ENCODE measurements at places on chromosomes 11 and 22.

- DNase-seq, result no peak
Observed at GRCh38 chr11:2277933-2278523, 7.6 kb upstream of the ASCL2 start.

- DNase-seq, result no peak
Observed at GRCh38 chr11:60864856-60865513, 2.4 kb upstream of the ZP1 start.

DNA sequence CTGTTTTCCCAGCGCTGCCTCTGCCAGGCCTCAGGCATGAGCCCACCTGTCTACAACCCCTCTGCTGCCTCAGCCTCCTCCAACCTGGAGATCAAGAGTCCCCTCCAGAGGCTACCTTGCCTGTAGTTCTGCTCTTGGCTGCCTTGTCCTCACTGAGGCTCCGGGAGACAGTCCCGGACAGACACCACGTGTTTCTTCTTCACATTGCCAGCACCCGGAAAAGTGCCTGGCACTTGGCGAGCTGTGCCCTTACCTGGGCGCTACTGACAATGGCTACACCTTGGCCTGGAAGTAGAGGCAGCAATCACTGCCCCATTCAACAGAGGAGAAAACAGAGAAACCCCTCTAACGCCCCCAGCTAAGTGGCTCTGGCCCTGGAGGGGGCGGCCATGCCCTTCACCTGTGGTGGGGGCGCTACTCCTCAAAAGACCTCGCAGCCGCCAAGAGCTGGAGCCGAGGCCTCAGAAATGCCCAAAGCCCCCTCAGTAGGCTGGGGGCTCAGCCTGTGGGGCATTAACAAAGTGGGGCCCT is 3.0 kb upstream of the NAP1L4 start:
- DNase-seq, result no peak

GRCh38 chr11:19846654-19847305 is 134.1 kb downstream of the NAV2 start:
- DNase-seq, result no peak

GRCh38 chr22:21589396-21589795 is 21.9 kb downstream of the UBE2L3 start:
- DNase-seq, result no peak

DNA sequence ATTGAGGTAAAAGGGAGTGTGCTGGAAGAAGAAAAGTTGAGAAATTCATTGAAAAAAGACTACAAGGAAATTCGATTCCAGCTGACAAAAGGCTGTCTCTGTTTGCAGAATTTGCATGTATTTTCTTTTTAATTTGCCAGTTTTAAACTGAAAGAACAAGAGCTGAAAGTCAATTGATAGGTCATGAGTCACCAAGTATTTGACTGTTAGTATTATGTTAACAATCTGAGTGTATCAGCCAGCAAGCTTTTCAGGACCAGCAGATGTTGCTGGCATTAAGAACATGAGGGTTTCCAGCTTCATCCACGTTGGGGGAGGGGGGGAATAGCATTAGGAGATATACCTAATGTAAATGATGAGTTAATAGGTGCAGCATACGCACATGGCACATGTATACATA is 726.7 kb downstream of the METTL15 start:
- peak; percentile 26 for DNase-seq

DNA sequence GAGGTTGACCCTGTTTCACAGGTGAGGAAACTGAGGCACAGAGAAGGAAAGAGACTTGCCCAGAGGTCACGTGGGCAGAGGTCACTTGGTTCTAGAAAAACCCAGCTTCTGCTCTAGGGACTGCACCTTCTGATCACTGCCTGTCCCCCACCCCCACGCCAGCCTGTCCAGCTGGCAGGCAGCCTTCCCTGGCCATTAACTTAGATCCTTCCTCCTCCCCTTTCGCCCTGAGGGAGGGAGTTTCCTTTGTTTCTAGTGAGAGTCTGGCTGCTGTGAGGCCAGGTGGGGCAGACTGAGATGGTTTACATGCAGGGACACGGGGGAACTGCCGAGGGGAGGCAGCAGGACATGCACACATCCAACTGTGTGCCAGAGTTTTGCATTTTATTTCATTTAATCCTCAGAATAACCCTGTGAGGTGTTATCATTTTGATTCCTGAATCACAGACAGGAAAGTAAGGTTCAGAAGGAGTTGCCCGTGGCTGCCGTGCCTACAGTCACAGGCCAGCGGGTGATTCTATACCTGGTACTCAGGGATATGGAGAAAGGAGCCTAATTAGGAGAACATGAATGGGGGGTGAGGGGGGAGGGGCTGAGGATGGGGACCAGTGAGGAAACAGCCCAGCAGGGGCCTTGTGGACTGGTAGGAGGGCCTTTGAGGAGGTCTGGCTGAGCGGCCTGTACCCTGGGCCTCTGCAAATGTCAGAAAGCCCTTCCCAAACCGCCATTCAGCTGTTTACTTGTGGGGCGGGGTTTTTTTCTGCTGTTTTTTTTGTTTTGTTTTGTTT is 3.4 kb downstream of the FAM83F start:
- DNase-seq, result no peak

DNA sequence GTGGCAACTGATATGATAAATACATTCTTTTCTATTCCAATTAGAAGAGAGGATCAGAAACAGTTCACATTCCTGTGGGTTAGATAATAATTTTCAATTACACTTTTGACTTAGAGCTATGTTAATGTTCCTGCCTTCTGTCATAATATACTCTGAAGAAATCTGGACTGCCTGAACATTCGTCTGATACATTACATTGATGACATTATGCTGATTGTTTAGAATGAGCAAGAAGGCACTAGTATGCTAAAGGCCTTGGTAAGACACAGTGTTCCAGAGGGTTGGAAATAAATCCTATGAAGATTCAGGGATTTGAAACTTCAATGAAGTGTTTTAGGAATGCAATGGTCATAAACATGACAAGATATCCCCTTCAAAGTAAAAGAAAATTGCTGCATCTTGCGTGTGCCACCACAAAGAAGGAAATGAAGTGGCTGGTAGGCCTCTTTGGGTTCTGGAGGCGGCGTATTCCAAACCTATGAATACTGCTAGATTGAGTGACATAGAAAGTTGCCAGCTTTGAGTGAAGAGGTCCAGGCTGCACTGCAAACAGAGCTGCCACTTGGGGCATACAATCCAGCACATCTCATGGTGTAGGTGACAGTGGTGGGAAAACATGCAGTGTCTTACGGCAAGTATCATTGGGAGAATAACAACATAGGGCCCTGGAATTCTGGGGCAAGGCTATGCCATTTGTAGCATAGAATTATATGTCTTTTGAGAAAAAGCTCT is 21.2 kb upstream of the PDE3B start:
- no peak for DNase-seq

- DNase-seq, result no peak
Observed at GRCh38 chr11:129387434-129387833, 11.8 kb downstream of the BARX2 start.

DNA sequence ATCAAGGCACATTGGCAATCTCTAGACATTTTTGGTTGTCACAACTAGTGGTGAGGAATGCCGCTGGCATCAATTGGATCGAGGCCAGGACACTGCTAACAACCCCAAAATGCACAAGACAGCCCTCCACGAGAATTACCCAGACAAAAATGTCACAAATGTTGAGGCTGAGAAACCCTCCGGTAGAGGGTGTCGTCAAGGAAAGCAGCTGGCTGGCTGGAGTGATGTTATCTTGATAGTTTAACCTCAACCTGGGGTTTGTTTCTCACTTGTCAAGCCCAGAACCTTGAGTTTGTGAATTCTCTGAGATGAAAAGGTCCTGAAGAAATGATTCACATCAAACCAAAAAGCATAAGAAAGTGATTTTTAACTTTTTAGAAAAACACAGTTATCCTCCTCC is 21.1 kb upstream of the TMPRSS13 start:
- no peak for DNase-seq

DNA sequence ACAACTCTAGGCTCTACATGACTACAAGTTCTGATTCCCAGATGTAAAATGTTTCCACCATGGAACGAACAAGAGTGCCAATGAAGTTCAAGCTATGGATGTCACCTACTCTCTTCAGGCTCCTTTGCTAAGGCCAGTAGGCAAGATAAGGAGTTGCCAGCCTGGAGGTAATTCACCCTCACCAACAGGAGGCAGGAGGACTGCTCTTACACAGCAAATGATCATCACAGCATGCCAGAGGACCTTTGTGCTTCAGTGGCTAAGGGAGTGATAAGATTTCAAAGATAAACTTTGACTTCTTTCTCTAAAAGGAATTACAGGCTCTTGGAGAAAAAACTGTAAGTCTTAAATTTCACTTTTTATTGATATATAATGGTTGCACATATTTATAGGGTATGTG is 54.1 kb upstream of the SLC36A4 start:
- DNase-seq, result no peak

GRCh38 chr11:65637032-65637557 is 806 bp upstream of the SIPA1 start:
- no peak for DNase-seq

DNA sequence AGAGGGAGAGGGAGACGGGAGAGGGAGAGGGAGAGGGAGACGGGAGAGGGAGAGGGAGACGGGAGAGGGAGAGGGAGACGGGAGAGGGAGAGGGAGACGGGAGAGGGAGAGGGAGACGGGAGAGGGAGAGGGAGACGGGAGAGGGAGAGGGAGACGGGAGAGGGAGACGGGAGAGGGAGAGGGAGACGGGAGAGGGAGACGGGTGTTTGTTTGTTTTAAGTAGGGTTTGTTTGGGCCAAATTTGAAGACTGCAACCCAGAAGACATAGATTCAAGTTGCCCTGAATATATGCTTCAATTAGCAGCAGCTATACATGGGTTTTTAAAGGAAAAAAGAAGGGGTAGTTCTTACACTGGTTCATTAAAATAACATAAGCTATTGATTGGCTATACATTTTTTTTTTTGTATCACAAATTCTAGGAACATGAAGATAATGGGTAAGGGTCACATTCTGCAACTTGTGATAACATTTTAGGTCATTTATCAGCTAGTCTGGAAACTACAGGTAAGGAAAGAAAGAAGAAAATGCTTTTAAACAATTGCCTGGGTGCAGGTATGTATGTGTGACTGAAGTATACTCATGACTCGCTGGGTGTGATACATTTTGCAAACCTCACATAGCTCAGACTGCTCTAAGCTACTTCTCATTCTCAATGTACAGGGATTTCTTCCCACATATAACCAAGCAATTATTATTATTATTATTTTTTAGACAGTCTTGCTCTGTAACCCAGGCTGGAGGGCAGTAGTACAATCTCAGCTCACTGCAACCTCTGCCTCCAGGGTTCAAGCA is 67.3 kb downstream of the MCHR1 start:
- no peak for DNase-seq

DNA sequence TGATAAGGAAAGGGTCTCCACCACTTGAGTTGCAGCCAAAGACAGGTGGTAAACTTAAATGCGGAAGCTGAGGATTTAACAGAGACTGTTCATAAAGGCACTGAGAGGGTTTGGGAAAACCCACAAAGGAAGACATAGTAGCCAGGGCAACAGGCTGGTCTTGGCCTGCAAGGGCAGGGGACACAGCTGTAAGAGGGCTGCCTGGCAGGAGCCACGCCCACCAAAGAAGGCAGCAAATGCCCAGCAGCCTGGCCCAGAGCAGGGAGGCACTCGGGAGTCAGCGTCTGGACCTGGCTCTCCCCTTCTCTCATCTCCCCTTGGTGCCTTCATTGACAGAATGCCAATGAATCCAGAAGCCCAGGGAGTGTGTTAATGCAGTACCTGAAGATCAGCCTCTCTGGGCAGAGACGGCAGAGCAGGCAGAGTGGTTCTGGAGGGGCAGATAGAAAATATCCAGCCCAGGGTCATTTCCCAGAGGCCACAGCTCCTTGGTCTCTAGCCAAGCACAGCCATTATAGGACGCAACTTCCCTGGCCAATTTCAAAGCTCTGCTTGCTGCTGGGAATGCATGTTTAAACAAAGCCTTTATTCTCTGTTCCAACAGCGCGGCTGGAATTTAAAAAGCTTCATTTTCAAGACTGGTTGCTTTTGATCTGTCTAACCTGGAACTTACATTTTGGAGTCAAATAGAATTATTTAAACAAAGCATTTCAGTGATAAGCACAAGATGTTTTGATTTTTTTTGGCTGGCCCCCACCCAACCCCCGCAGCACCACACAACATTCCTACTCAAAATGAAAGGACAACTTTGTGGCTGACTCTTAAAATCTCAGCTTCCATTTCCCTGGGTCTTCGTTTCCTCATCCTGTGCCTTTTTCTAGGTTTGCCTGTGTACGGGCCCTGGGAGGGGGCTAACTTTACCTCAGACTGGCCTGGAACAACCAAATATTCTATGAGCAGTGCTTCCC is 125.6 kb upstream of the LMO1 start:
- DNase-seq, result no peak

- DNase-seq, result no peak
Observed at GRCh38 chr11:121802542-121802941, 313.5 kb downstream of the BLID start.

DNA sequence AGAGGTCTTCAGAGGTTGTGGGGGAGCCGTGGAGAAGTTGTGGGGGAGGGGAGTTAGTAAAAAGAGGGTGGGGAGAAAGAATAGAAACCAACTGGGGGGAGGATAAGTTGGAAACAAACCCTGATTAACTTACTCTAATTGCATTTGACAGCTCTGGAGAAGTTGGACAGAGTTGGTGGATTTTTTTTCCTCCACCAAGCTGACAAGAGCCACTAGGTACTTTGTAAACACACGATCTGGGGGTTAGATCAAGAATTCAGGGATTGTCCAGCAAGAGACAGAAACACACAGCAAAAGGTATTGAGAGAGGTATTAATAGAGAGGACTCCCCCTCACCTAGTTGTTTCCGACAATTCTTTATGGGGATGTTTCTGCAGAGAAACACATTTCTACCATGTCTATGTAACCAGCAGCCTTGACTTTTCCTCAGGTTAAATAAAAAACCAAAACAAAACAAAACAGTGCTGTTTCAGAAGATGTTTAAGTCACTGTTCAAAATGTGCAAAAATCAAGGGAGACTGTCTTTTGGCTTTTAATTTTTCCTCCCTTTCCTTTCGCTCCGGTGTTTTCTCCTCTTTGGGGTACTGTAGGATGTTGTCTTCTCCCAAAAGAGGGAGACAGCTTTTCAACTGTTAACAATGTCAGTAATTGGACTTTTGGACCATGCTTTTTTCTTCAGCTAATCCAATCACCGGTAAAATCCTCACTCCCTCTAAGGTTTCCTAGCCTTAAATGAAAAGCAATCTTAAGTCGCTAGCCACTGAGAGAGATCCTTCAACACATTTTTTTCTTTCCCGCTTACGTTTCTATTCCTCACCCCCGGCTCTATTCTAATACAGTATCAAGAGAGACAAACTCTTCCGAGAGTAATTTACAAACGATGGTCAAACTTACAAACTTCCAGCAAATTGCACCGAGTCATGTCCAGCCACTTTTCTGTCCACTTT is 708 bp downstream of the MAML2 start:
- DNase-seq, result peak; percentile 39

GRCh38 chr11:91248199-91248807 is 976.3 kb upstream of the FAT3 start:
- peak; percentile 27 for DNase-seq

DNA sequence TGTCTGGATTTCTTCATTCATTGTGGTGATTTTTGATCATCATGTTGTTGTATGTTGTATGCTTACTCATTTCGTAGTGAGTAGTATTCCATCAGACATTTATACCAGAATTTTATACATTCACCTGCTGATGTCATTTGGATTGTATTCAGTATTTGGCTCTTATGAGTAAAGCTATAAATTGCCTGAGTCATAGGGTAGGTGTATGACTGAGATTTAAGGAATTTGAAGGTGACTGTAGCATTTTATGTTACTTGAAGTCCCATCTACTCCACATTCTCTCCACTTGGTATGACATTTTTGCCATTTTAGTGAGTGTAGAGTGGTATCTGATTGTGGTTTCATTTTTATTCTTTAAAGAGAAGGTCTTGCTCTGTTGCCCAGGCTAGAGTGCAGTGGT is 548.2 kb downstream of the TBC1D22A start:
- no peak for DNase-seq

Data from kidney capillary endothelial cell (primary cell).